NCI-H1105 treated with DMSO at 0.1 percent for 48 hours (cell line): ENCODE measurements at places on chromosomes 13 and 19.

GRCh38 chr13:47519626-47520025 lies 481.4 kb downstream of the SUCLA2 start:
- no peak for DNase-seq

GRCh38 chr19:20660473-20661140 lies 764 bp downstream of the ZNF626 start:
- DNase-seq, result no peak

- DNase-seq, result no peak
Observed at GRCh38 chr13:45542391-45542790, 73.1 kb downstream of the ERICH6B start.

- peak; percentile 4 for DNase-seq
Observed at GRCh38 chr19:9865732-9866501, 30.8 kb downstream of the PIN1 start.

DNA sequence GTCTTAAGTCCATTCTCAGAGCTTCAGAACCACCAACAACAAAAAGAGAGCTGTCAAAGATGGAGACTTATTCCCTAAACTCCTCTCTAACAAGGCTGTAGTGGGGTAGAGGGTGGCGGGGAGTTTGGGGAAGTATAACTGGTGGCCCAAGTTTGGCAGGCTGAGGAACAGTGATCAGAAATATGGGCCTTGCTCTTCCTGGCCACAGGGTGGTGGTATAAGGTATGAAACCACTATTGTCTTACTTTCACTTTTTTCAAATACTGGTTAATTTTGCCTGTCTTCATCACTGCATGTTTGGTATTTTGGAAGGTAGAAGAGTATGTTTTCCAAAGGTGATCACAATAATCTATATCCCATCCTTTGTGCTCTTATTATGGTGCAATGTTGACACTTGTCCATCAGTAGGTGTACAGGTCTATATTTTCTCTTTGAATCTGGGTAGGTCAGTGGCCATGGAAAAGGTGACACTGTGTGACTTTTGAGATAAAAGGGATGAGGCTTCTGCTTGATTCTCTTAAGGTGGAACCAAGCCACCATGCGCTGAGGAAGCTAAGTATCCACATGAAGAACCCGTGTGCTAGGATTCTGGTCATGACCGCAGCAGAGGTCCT lies 23.2 kb upstream of the GPC5 start:
- no peak for DNase-seq

- DNase-seq, result no peak
Observed at GRCh38 chr13:111883571-111884343, 183.2 kb upstream of the SOX1 start.

DNA sequence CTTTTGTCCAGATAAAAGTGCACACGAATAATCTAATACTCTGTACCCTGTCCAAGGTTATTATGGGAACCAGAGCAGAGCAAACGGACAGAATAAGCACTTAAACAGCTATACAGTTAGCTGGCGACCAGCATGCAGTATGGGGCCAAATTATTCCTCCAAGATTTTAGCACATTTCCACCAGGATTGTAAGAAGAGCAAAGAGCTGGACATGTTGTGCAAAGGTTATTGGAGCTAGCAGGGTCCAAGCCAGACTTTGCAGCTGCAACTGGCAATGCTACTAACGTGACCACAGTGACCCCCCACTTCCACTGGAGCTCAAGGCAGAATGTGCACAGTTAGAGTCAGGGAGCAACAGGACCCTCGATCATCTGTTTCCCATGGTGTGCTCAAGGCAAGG lies 89.9 kb downstream of the COL4A1 start:
- no peak for DNase-seq

DNA sequence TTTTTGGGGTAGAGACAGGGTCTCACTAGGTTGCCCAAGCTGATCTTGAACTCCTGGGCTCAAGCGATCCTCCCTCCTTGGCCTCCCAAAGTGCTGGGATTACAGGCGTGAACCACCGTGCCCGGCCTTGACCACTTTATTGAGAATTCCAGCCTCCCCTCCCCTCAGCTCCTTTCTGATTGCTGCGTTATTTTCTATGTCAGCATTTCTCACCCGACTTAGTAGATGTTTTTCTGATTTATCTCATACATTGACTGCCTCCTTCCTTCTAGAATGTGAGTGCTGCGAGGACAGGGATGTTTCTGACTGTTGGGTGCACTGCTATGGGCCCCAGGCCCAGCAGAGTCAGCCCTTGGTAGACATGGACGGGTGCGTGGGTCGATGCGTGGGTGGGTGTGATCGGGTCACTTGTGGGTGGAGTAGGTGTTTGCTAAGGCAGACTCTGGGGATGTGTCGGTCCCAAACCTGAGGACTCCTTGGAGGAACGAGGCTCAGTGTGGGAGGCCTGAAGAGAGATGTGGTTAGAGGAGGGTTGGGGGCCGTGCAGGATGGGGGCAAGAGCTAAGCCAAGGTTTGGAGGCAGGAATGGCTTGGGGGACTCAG lies 34.2 kb upstream of the NCCRP1 start:
- no peak for DNase-seq

DNA sequence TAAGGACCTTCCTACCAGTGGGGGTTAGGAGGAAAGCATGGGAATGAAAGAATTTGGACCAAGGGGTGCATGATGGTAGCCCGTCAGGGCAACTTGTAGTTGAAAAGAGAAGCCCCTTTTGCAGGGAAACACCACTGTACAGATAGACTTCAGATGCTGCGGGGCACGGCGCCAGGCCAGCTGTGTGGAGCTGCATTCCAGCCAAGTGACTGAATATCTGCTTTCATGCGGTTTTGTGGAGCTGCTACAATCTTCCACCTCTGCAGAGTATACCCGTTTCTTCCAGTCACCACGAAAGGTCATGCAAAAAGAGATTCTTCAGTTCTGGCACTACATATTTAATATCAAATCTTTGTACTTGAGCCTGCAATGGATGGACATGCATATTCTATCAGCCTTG lies 104.7 kb downstream of the RGCC start:
- DNase-seq, result no peak

- no peak for DNase-seq
Observed at GRCh38 chr19:49475191-49475917, 1.3 kb downstream of the FLT3LG start.

DNA sequence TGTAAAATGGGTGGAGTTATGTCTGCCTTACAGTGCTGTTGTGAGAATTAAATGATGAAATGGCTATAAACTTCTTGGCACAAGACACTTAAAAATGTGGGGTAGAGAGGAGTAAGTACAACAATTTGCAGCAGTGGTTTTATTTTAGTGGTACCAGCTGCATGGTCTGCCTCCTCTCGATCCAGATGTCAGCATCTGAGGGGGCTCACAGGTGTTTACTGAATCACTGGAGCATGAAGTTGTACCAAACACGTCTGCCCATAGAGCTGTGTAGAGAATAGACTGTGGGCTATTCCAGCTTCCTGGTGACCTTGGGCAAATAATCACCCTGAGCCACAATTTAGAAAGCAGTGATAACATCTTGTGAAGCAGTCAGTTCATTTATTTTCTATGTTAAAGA lies 11.1 kb downstream of the SLC10A2 start:
- DNase-seq, result no peak

- DNase-seq, result no peak
Observed at GRCh38 chr19:46972311-46972710, 47.3 kb upstream of the NPAS1 start.

DNA sequence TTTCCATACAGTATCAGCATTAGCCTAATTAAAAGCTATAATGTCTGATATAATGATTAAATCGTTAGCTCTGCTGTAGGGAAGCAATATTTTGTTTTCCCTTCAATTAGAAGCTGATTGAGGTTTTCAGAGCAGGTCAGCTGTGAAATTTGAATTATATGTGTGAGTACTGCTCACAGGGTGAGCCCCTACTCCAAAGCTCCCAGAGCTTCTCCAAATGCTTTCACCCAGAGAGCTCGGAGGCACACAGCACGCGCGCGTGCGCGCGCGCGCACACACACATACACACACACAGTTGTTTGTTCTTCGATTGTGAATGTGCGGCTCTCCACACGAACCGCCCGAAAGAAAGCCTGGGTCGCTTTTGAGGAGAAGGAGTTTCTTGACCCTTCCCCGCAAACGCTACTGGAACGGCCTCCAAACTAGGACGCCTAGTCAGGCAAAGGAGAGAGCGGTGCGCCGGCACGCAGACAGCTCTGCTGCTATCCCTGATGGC lies 4.8 kb upstream of the SOX1 start:
- DNase-seq, result no peak

DNA sequence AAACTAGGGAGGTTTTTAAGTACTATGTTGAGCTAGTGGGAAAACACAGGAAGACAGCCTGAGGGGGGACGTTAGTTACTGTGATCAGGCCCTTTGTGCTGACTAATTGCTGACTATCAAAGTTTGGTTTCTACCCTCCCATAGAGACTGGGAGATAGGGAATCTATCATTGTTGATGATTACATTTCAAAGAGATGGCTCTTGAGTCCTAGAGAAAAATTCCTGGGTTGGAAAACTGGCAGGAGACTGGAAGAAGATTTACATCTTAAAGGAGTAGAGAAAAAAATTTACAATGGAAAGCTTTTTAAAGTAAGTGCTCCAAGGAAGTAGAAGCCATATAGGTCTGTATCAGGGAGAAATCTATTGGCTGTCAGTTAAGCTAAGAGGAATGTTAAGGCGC lies 522.0 kb upstream of the KLHL1 start:
- no peak for DNase-seq

DNA sequence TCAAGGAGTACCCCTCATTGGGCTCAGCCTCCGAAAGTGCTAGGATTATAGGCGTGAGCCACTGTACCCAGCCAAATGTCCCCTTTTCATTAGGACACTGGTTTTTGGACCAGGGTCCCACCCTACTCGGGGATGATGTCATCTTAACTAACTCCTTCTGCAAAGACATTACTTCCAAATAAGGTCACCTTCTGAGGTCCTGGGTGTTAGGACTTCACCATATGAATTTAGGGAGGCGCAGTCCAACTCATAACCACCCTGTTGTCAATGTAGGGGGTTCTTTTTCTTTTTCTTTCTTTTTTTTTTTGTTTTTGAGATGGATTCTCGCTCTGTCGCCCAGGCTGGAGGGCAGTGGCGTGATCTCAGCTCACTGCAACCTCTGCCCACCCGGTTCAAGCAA lies 32.7 kb upstream of the NFIC start:
- DNase-seq, result no peak

- DNase-seq, result no peak
Observed at GRCh38 chr19:46821512-46822409, 28.9 kb downstream of the AP2S1 start.

- no peak for DNase-seq
Observed at GRCh38 chr13:98697791-98698190, 54.7 kb downstream of the SLC15A1 start.

- DNase-seq, result no peak
Observed at GRCh38 chr19:54324071-54324470, 11.1 kb upstream of the LILRA5 start.

GRCh38 chr19:45913874-45914830 lies at the start of gene NANOS2:
TSS of gene NANOS2 (minus strand) at chr19:45914778. CDS start at chr19:45914693, 85 bp downstream.
- DNase-seq, result no peak
